Activated CD4-positive, alpha-beta T cell treated with anti-CD3 and anti-CD28 coated beads, Interleukin-2, amount 50 U/mL, for 48 hours (primary cell): ENCODE measurements at places on chromosomes 7 and 10.

- DNase-seq: peak; percentile 51
Observed at GRCh38 chr7:45036796-45037195, 36.8 kb downstream of the CCM2 start.

DNA sequence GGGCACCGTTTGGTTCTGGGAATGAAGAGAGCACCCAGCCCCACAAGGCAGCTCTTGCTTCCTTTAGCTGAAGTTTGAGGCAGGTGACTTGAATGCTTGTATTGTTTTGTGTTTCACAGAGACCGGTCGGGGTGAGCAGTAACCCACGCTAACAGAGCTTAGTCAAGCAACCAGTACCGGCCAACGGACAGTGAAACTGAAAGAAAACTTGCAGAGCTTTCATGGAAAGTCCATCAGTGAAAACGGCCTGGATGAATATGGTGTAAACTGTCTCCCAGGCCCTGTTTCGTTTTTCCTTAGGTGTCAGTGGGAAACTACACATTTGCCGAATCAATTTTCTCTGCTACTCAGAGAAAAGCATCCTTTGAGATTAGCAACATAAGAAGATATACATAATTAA lies 101.1 kb downstream of the LYZL1 start:
- DNase-seq: no peak

- DNase-seq: peak; percentile 77
Observed at GRCh38 chr10:70549962-70550458, 52.5 kb downstream of the PRF1 start.

GRCh38 chr7:141630621-141631020 lies 71.3 kb downstream of the DENND11 start:
- no peak for DNase-seq

DNA sequence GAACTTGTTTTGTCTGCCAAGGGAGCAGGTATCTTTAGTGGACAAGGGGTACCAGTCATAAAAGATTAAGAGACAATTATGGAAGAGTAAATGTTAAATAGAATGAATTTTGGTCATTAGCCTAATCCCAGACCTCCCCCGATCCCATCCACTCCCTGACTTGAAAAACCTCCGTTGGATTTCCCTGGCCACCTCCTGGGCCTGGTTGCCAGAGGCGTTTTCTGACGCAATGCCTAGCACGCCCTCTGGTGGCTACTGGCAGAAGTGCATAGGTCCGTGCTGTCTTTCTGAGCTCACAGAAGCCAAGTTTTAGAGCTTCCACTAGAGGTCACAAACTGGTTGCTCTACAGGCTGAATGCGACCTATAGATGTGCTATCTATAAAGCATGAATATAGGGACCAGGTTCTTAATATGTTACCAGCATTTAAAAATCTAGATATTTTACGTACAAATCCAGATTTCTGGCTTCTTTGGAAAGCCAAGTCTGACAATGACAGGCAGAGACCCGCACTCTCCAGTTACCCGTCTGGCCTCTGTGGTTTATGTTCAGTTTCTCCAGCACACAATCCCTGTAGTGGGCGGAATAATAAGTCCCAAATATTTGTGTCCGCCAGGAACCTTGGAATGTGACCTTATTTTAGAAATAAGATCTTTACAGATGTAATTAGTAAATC lies 39.8 kb downstream of the SPOCK2 start:
- peak; percentile 97 for DNase-seq

DNA sequence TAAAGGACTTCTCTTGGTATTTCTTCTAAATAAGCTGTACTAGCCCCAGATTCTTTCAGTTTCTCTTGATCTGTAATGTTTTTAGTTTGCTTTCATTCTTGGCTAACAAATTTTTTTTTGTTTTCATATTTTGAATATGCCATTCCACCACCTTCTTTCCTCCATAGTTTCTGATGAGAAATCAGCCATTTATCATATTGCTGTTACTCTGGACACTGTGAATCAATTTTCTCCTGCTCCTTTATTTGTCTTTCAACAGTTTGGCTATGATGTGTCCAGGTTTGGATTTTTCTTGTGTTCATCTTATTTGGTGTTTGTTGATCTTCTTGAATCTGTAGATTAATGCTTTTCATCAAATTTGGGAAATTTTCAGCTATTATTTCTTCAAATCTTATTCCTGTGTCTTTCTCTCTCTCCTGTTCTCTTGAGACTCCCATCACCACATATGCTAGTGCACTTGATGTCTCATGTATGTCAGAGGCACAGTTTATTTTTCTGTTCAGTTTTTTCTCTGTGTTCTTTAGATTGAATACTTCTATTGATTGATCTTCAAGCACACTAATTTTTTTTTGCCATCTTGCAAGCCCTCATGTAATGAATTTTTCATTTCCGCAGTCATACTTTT lies 15.0 kb downstream of the ELFN1 start:
- DNase-seq: no peak

DNA sequence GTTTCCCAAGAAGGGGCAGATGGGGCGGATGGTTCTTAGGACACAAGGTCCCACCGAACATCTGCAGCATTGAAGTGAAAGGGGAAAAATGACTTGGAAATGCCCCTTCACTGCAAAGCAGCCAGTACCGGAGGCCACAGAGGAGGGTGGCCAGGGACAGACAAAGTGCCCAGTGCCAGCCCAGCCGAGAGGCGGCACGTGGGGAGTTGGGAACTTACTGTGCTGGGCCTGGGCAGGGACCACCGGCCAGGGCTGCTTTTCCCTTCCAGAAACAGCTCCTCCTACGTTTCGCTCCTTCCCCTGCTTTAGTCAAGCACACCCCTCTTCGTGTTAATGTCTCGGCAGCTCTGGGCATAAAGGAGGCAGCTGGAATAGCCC lies 129.2 kb downstream of the TNS3 start:
- DNase-seq: no peak

DNA sequence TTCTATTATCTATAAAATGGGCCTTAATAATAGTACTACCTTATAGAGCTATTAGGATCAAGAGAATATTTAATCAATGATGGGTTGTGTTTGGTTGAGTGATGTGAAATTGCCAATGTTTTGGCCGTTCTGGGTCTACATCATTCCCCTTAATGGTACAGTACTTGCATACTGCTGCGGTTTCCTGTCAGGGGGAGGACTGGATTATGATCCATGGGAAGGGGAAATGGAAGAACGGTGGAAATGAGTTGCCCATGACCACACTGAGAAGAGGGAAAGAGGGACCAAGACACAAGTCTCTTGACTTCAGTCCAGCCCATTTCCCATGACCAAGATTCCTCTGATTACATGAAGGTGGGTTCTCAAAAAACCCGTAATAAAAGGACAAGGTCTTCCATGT lies 999 bp upstream of the MRPS24 start:
- no peak for DNase-seq

DNA sequence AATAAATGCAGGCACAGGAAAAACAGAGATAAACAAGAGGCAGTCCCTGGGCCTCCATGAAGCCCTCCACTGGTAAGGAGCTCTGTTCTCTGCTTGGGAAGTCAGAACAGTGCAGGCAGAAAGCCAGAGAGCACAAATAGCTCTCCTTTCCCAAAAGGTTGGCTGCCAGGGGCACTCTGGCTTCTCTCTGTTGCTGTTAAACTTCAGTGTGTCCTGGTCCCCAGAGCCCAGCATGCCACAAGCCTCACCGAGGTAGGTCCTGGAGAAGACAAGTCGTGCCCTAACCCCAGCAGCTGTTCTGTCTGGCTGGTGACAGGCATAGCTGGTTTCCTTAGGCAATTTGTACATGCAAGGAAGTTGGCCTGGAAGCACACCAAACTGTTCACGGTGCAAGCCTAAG lies 17.3 kb downstream of the SLC16A12 start:
- no peak for DNase-seq

DNA sequence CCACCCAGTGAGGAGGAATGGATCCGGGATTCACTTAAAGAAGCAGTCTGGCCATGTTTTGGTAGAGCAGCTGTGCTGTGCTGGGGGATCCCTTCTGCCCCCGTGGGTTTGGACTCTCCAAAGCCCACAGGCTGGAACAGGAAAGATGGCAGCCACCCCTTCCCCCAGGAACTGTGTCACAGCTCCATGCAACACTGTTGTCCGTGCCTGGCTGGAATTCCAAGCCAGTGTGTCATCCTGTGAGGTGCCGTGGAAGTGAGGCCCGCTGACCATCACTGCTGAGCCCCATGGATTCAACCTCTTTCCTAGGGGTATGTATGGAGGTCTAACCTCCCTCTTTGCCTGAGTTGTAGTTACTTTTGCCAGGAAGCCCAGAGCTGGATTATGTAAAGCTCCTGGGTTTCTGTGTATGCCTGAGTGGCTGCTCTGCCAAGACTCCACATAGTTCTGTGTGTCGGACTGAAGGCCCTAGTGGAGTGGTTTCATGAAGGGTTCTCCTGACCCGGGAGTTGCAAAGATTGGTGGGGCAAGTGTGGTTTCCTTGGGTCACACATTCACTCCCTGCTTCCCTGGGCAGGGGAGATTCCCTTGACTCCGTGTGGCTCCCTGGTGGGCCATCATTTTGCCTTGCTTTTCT lies 35.1 kb upstream of the PCGF5 start:
- DNase-seq: no peak

DNA sequence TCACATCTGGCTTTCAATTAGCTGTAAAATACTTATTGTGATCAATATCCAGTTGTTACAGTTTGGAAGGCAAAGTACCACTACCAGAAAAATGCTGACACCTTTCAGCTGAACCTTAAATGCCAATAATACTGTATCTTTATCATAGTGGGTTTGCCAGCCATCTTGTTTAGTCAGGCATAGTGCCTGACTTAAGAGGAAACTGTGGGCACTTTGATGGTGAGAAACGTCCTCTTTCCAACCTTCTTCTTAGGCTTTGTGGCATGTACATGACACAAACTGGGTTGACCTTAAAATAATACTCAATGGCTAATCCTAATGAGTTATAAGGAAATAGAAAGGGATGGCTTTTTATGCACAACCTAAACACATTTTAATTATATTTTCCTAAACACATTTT lies 52.3 kb upstream of the PRR15 start:
- DNase-seq: no peak

DNA sequence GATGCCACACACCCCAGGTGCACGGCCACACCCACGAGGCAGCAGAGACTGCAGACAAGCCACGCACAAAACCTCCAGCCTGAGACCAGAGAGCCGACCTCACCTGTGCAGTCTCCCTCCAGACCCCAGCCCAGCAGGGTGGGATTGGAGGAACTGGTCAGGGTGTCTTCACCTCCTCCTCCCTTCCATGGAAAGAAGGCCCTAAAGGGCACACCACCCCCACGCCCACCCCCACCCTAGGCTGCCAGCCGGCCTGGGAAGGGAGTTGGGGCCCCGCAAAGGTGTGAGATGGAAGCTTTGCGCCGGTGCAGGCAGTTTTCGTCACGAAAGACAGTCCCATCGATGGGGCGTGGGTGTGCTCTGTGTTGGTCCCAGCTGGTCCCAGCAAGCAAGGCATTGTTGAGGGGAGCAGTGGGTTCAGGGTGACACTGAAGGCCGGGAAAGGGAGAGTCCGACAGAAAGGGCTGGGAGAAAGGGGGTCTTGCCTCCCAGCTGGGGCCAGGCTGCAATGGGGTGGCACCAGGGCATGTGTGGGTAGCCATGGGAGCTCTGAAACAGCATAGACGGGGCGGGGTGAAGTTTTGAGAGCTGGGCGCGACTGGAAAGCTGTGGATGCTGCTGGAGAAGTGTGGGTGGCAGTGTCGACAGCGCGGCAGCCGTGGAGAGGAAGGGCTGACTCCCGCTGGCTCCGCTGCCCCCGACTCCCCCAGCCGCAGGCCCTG lies 349.2 kb downstream of the GLRX3 start:
- DNase-seq: no peak

- DNase-seq: peak; percentile 58
Observed at GRCh38 chr10:58299580-58299979, 30.6 kb downstream of the CISD1 start.

- no peak for DNase-seq
Observed at GRCh38 chr10:3031490-3031889, 35.9 kb upstream of the PFKP start.

DNA sequence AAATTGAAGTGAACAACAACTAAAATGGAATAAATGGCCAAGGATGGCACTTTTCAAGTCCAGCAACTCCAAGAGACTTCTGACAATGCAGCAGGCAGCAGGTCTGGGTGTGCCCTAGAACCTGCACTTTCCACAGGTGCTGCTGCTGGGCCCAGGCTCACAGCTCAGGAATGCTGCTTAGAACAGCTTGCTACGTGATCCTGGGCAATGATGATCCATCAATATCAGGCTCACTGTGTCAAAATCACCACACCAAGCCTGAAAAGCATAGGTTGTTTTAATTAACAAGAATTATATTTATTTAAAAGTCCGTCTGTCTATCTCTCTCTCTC lies 148.4 kb downstream of the TNS3 start:
- no peak for DNase-seq

DNA sequence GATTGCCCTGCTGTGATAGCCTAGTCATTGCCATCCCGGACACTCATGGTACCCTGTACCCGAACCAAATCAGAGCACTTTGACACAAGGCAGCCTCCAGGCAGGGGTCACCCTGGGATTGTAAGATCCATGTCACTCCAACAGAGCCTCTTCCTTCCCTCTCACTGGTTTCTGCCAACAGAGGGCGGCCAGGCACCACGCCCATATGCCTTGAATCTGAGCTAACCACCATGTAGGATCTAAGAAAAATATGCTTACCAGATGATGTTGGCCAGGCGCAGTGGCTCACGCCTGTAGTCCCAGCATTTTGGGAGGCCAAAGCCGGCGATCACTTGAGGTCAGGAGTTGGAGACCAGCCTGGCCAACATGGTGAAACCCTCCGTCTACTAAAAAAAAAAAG lies 389.2 kb upstream of the KLF6 start:
- DNase-seq: no peak

GRCh38 chr7:104640506-104640905 lies 312.1 kb downstream of the LHFPL3 start:
- no peak for DNase-seq

DNA sequence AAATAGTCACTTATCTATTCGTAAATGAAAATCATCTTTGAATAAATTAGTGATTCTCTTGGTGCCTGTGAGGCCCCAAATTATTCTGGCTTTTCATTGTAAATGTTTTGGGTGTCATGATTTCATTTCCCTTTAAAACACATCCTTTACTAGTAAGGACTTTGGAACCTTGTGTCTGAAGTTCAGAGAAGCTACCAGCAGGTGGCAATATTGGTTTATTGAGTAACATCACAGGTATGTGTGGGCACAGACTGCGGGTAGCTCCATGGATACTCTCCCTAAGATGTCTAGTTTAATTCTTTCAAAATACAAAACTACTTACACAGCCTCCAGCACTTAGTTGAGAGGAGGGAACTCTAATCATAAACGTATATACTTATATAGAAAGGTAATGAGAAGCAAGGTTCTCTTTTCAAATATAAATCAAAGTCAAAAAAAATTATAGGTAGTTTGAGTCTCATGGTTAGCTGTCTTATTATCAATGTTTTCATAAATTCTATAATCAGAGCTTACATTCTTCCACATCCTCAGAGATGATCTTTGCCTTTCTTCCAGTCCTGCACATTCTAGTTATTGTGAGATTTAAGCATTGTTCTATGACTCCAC lies 449.6 kb downstream of the GRM8 start:
- peak; percentile 8 for DNase-seq

- DNase-seq: no peak
Observed at GRCh38 chr7:74655324-74655723, 2.2 kb upstream of the GTF2I start.

DNA sequence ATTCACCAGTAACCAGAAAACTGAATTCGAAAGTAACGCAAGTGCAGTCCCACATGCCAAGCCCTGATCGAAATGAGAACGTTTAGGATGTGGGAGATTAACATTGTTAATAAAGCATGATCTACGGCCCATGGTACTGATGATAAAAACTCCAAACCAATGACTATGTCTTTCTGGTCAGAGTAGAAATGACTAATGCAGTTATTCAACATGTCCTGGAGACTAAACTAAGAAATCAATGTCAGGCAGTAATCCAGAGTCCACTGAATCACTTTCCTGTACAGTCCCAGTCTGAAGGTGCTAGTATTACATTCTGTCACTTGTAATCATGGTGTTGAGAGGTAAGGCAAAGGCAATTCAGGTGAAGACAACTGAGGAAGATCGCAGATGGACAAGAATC lies 14.4 kb downstream of the NPSR1 start:
- no peak for DNase-seq
